Keratinocyte (primary cell): ENCODE measurements at places on chromosomes 7 and 10. TPM values are rescaled to one million over a fixed set of nuclear protein-coding genes. Genes with fewer than 3 reads are reported as not detected.

- DNase-seq = no peak
These were observed 26.0 kb downstream of the HIP1 start for GRCh38 chr7:75712517-75713361.

- DNase-seq = no peak
These were observed 110.6 kb downstream of the RNLS start for GRCh38 chr10:88472540-88472939.

DNA sequence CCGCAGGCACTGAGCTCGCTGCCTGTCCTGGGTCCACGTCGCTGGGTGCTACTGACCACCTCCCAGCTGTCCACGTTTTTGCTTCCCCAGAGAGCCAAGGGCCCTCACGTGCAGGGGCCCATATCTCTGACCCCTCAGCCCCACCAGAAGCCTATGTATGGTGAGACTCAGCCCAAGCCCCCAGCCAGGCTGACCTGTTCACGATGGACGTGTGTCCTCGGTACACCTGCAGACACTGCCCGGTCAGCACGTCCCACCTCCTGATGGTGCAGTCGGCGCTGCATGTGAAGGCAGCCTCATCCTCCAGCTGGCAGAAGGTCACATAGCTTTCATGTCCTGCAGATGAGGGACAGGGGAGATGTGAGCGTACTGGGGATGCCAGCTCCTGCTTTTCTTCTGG is 9.9 kb downstream of the WDR86 start:
- DNase-seq = no peak

DNA sequence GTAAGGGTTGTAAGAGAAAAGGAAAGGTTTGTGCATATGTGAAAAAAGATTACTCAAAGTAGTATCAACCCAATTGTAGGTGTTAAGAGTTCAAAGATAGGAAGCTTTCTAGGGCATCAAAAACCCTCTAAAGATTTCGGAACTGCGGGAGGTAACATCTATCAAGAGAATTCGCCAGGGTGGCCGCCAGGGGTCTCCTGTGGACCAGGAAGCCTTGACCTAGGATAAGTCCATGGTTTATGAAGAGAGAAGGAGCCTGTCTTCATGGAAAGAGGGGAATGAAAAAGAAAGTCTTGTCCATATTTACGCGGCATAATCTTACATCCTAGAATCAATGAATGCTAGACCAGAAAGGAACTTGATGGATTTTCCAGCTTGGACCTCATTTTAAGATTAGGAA is 140.7 kb upstream of the CALCR start:
- DNase-seq = no peak

DNA sequence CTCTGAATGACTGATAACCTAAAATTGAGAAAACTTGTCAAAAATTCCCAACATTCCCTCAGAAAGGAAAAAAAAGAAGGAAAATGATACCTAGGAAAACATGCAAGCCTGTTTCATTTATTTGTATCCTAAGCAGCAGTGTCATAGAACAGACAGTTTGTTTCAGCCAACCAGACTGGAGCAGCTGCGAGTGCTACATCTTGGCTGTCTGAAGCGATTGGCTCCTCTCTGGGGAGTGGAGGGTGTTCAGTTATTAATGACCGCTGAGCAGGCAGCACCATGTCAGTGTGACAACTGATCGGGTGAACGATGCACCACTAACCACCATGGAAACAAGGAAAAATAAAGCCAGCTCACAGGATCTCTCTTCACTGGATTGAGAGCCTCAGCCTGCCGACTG is at the start of gene LRRN3:
TSS of gene LRRN3 (plus strand) at position 282 of the 400 bp plus-strand sequence. CDS start 31,646 bp downstream, outside the sequence.
- DNase-seq = no peak

DNA sequence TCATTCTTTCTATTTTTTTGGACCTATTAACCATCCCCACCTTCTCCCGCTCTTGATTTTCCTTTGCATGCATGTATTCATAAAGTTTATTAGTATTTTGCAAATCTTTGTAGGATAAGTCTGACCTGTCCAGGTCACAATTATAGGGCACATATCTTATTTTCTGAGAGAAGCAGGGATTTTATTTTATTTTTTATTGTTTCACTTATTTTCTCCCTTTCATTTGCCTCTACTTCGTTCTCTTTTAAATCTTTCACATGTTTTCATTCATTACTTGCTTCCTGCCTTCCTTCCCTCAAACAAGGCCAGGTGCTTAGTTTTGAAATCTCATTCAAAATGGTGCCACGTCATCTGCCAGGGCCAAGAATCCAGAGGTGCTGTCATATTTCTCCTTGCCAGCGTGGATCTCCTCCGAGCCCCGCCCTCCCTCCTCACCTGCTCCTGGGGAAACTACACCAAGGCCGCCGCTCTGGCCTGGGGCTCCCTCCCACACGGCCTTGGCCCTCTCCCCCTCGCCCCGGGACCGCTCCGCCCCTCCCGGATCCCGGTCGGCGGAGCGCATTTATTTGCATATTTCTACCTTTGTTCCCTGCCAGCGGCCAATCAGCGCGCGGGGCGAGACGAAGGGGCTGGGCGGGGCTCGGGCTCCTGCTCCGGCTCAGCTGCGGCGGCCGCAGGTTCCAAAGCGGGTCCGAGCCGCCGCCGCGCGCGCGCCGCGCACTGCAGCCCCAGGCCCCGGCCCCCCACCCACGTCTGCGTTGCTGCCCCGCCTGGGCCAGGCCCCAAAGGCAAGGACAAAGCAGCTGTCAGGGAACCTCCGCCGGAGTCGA is at the start of gene TSPAN13:
TSS of gene TSPAN13 (plus strand) at position 654 of the 830 bp plus-strand sequence. CDS start 213 bp downstream, outside the sequence.
- peak; percentile 56 for DNase-seq

GRCh38 chr10:22619101-22619500 is 95.3 kb downstream of the PIP4K2A start:
- no peak for DNase-seq

DNA sequence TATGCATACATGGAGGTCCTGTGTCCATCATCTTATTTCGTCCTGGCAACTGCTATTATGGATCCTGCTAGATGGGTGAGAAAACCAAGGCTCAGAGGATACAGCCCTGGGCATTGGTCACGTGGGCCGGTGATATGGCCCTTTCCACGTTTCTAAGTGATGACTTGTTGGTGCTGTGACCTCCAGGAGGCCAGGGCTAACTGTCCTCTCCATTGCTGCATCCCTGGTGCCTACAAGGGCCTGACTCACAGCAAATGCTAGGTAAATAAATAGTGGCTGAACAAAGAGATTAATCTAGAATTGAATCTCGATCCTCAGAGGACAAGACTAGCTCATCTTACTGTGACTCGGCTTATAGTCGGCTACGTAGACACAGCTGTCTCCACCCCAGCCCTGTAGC is 78.6 kb downstream of the FAM53B start:
- DNase-seq = no peak

- peak; percentile 86 for DNase-seq
These were observed 26.3 kb upstream of the PPIF start for GRCh38 chr10:79320820-79321493.

DNA sequence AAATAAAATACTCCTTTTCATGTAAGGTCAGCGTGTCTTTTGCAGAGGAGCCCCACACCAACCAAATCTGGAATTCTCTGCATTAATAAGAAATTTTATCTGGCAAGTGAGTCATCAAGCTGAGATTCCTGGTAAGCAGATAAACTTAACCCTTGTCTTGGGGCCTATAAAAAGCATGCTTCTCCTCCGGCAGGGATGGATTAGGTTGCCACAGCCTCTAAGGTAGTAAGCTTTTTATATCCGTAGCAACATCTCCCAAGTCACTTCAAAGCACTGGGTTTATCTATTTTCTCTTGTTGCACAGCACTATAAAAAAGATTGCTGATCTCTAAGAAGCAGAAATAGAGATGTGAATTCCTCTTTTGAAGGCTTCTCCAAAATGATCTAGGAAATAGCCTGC is 202.8 kb upstream of the NOBOX start:
- DNase-seq = no peak

GRCh38 chr7:424301-424935 is 95.2 kb downstream of the PDGFA start:
- no peak for DNase-seq

GRCh38 chr7:155972651-155973390 is 160.6 kb upstream of the SHH start:
- DNase-seq = no peak

Gene AZGP1
- polyA plus RNA-seq = 0.14 to 1.3 TPM (median 1.3 TPM) in 3 replicates

Gene TRPV5
- not detected in 3 replicates for polyA plus RNA-seq

Gene EBF3
- polyA plus RNA-seq = 0.01 to 0.05 TPM in 2 of 3 replicates, not detected in the other

Gene C7orf33
- polyA plus RNA-seq = not detected in 3 replicates

Gene CALHM1
- polyA plus RNA-seq = 0.02 TPM in 1 of 3 replicates, not detected in the others

Gene METTL2B
- 20.9 to 30.7 TPM (median 23.7 TPM) in 3 replicates for polyA plus RNA-seq

Gene MINDY4
- 1.5 to 1.8 TPM (median 1.7 TPM) in 3 replicates for polyA plus RNA-seq

Gene SPDYE2B
- not detected in 3 replicates for polyA plus RNA-seq

Gene ADRA2A
- 0.01 TPM in 1 of 3 replicates, not detected in the others for polyA plus RNA-seq

Gene NRCAM
- polyA plus RNA-seq = 4.0 to 5.2 TPM (median 4.3 TPM) in 3 replicates
